ENCODE measurements at places on chromosomes 4 and X.

DNA sequence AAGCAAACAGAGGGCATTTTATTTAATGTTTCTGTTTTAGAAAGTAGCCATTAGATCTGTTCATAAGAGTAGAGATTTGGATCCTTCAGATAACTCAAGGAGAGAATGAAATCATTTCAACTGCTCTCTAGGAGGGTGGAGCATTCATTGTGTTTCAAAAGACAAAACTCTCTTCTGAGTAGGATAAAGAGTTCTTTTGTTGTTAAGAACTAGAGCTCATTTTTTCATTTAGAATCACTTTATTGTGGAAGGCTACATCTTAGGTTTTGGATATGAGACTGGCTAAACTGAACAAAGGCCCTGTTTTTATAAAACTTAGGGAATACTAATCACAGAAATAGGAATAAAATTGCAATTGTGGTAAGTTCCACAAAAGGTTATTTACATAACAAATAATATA, 193.9 kb upstream of the PCDH10 start:
- no peak for DNase-seq

GRCh38 chr4:15004739-15005301, 2.5 kb downstream of the CPEB2 start:
- peak; percentile 85 for DNase-seq

DNA sequence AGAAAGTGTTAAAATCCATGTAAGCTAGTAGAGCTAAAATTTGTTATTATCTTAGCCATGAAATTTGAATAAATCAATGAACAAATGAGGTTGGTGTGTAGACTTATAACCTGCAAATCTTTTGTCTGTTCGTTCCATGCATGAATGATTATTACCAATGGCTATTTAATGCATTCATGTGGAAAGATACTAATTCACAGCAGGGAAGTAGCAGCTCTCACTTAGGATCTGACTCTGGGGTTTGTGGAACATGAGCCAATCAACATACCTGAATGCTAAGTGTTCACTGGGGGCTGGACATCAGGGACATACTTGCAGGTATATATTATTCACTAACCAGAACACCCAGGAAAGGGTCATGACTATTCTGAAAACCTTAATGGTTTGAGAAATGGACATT, 444.1 kb downstream of the STIM2 start:
- no peak for DNase-seq

DNA sequence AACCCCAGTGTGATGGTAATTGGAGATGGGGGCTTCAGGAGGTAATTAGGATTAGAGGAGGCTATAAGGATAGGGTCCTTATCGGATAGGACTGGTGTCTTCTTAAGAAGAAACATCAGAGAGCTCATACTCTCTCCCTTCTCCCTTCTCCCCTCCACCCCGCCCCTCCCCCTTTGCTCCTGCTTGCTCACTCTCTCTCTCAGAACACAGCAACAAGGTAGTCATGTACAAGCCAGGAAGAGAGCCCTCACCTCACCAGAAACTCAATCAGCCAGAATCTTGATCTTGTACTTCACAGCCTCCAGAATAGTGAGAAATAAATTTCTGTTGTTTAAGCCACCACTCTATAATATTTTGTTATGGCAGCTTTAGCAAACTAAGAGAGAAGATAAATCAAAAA, 4.5 kb downstream of the DDX60L start:
- DNase-seq = no peak

DNA sequence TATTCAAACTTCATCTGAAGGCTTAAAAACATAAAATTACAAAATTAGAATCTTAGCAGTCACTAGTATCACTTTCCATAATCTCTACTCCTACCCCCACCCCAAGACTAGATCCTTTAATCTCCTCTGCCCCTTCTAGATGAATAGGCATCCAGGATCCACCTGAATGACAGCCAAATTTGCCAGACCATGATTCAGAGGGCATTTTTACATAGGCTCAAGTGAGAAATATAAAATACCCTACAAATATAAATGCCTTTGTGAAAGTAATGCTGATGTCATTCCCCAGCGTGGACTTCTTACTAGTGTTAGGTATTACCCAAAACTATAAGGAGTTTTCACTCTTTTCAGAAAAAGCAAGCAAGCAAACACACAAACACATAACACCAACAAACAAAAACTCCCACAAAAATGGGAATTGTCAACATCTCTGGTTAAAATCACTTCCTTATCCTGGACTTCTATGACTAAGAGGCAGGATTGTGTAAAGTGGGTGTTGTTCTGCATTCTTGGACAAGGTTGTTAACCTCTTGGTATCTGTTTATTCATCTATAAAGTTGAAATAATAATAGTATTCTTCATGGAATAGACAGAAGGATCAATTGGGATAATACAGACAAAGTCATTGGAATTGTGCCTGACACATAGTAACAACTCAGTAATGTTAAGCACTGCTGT, 51.3 kb upstream of the TMPRSS11F start:
- peak; percentile 77 for DNase-seq

DNA sequence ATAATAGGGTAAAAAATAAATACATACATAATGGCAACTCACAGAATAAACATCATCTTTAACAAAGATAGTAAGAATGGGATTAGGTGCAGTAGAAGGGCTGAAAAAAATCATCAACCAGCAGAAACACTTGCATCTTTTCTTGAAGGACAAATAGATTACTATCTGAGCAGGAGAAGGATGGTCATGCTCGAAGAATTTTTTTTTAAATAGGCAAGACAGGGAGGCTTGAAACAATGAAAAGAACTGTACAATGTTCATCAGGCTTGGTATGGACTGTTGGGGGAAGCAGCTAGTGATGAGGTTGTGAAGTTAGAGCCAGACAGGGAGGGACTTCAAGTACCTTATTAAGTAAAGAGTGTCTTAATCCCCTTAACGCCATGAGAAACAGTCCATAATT, 167.4 kb upstream of the LDB2 start:
- DNase-seq = no peak

- no peak for DNase-seq
Observed at GRCh38 chr4:127145006-127145540, 487.7 kb upstream of the INTU start.

GRCh38 chrX:7139202-7140081, 8.1 kb upstream of the STS start:
- no peak for DNase-seq

- DNase-seq = peak; percentile 27
Observed at GRCh38 chr4:113760094-113760794, 1.3 kb downstream of the CAMK2D start.

DNA sequence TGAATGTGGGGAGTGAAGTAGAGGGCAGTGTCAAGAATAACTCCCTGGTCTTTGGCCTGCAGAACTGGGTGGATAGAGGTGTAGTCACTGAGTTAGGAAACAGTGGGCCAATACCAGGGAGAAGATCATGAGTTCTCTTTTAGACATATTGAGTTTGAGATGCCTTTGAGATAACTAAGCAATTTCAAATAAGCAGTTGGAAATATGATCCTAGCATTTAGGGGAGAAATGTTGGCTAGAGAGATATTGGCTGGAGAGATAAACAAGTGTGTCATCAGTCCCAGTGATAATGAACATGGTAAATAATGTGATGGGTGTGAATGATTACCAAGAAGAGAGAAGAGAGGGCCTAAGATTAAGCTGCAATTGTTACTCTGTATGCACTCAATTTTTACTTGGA, 95.3 kb upstream of the HPRT1 start:
- no peak for DNase-seq

DNA sequence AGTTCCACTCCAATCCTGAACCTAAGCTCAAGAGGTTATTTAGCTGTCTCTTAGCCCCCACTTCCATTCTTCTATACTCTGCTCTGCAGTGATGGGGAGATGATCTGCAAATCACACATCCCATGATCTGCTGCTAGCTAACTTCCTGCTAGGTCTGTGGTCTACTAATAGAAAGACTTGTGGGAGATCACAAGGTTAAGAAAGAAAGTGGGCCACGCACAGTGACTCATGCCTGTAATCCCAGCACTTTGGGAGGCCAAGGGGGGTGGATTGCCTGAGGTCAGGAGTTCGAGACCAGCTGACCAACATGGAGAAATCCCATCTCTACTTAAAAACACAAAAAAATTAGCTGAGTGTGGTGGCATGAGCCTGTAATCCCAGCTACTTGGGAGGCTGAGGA, 471.1 kb upstream of the NWD2 start:
- no peak for DNase-seq

- peak; percentile 32 for DNase-seq
Observed at GRCh38 chr4:140057701-140058100, 96.3 kb downstream of the MAML3 start.

- DNase-seq = no peak
Observed at GRCh38 chr4:30903502-30904214, 183.5 kb downstream of the PCDH7 start.

DNA sequence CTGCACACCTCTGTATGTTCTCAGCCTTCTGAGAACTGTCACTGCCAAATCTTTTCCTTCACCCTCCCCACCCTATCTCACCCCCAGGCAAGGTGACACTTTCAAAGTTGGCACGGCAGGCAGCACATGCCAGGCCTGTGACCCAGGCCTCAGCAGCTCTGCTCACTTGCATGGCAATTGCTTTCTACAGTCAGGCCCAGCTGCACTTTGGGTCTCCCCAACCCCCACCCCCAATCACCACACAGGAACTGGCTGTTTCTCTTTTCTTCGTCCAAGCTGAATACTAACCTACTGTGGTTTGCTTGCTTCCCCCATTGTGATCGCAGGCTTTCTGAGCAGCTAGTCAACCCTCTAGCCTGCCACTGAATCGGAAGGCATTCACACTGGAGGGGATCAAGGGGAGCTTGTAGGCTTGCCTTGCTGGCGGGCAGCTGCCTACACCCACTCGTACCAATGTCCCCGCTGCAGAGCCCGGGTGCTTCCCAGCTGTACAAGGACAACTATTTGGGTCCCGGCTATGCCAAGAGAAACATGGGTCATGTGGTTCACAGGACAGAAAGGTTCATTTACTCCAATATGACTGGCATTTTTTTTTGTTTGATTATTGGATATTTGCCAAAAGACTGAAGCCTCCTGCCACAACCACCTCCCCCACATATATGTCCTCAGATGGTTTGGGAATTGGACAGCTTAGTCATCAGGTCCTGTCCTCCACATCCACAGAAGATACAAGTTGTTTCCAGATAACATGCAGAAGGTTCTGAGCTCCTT, 28.1 kb downstream of the SLC25A43 start:
- peak; percentile 4 for DNase-seq

DNA sequence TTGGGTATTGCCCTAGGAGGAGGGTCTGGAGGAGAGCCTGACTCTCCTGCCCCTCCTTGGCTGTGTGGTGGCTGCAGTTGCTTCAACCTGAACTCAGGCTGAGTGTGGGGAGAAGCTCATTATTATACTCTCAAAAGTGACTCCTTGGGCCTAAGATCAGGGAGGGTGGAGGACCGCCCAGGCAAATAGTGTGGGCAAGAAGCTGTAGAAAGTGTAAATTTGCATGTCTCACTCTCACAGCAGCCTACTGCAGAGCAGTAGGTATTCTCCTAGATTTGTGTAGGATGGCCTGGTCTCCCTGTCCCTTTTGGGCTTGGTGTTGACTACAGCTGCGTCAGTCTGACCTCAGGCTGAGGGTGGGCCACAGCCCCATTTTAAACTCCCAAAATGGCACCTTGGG, 156.1 kb downstream of the ZNF330 start:
- no peak for DNase-seq

DNA sequence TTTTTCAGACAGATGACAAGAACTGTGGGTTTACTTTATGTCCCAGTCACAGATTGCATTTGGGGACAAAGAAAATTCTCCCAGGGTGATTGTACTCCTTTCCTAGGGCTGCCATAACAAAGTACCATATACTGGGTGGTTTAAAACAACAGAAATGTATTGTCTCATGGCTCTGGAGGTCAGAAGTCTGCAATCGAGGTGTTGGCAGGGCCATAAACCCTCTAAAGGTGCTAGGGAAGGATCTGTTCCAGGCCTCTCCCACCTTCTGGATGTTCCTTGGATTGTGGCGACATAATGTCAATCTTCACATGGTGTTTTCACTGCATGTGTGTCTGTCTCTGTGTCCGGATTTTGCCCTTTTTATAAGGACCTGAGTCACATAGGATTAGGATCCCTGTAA, 12.3 kb downstream of the GEMIN8 start:
- no peak for DNase-seq

GRCh38 chr4:79413032-79413885, 5.2 kb upstream of the GK2 start:
- no peak for DNase-seq

DNA sequence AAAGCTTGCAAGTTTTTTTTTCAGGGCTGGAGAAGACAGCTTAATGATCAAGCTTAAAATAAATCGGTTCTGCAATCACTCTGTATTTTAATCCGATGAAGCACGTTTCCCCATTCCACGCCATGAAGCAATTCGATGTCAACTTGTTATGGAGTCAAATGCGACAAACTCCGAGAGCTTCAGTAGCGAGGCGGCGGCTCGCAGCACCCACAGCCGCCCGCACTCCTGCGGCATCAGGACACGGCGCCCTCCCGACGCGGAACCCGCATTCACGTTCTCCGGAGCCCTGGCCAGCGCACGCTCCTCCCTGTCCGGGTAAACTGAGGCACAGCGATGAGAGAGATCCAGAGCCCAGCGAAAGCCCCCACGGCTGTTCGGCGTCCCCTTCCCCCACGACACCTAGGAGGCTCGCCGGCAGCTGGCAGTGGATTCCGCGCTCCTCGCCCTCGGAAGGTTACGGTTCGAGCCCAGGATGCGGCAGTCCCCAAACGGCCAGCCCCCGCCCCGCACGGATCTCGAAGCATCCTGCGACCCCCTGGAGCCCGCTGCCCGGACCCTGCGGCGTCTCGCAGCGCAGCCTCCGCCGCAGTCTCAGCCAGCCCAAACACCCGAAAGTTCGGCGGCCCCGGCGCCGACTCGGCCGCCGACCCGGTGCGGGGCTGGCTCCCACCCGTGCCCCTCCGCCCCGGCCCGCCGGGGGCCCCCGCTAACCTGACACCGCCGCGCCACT, 507 bp downstream of the MFAP3L start:
- DNase-seq = peak; percentile 9

DNA sequence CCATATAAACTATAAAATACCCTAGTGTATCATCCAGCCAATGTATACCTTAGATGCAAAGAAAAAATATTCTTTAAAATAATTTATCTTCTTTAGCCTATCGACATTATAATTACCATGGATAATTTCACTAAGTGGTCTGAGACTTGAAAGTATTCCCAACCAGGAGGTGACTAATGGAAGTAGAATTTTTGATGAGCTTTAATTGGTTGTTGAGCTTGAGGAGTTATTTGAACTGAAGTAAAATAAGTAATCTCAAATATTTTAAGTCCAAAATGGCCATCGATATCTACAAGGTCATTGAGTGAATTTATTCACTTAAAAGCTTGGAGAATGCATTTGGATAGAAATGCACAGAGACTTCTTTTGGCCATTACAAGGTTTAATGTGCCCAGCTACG, 436.2 kb downstream of the TLL1 start:
- no peak for DNase-seq

DNA sequence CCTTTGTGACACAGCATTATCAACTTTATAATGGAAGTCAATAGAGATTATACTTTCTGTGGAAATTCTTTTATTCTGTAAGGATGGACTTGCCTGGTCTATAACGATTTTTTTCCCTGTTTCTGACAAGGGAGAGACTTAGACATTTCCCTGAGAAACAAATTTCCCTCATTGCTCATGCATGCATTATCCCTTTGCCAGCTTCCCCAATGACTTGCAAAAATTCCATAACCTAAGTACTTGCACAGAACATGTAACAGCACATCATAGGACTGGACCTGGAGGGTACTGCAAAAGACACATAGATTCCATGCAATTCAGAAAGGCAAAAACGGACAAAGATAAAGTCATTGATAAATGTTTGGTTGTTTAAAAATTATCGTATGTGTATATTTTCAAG, 166.7 kb downstream of the FHIP1A start:
- no peak for DNase-seq
